ENCODE measurements at places on chromosomes 2 and 18. TPM values are rescaled to one million over a fixed set of nuclear protein-coding genes. Genes with fewer than 3 reads are reported as not detected.

GRCh38 chr2:17805166-17805565 is 11.1 kb upstream of the MSGN1 start:
- H3K4me3 ChIP-seq: no peak overlapping the region
- no peaks in the 10 kb centered on the region for H3K36me3 ChIP-seq
- H3K27me3 ChIP-seq: peaks cover 2% of the 10 kb centered on the region
- DNase-seq: no peak

DNA sequence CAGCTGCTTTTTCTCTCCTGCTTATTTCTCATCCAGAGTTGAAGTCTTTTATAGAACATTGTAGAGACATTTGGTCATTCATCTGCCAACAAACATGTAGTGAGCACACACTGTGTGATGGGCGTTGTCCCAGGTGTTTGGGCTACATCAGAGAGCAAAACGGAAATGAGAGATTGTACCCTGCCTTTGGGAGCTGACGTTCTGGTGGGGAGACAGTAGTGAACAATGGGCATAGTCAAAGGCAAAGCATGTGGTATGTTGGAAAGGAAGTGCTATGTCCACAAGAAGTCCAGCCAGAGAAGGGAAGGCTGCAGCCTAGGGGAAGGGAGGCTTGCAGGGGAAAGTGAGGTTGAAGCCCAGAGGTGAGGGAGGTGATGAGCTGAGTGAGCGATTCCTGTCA is 78.1 kb downstream of the PIEZO2 start:
- H3K27ac ChIP-seq: no peak overlapping the region
- no peak for DNase-seq
- peaks cover 12% of the 10 kb centered on the region for H3K36me3 ChIP-seq
- H3K27me3 ChIP-seq: no peaks in the 10 kb centered on the region

DNA sequence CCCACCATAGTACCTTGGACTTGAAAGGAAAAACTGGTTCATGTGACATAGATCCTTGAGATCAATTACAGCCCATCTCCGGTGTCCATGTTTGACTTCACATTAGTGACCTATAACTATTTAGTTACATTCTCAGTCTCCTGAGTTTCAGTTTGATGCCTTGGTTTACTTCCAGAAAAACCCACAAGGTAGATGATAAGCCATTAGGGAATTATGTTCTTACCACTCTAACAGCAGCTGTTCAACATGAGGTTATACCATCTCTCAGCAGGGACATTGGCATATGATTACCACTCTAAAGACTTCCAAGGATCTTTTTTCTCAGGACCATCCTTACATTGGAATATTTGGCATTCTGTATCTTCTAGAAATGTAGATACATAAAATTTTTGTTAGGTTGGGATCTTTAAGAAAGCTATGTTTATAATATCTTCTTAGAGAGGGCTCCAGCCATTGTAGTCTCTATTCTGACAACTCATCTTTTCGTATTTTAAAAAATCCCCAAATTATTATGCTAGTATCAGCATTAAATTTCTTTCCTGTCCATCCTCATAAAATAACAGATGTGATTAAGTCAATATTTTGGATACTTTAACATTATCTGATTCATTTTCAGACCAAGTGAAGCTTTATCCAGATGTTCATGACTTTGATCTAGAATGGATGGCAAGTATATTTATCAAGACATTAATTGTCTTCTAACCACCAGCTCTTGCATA is 258.9 kb downstream of the RDH14 start:
- H3K4me1 ChIP-seq: peaks cover 43% of the 10 kb centered on the region
- peak overlapping the region; percentile 21 for H3K27ac ChIP-seq
- H3K36me3 ChIP-seq: no peaks in the 10 kb centered on the region
- no peak overlapping the region for H3K4me3 ChIP-seq

- DNase-seq: no peak
- peaks cover 8% of the 10 kb centered on the region for H3K27me3 ChIP-seq
- no peak overlapping the region for H3K4me3 ChIP-seq
Measured at GRCh38 chr2:7555260-7555659, 638.0 kb downstream of the RNF144A start.

DNA sequence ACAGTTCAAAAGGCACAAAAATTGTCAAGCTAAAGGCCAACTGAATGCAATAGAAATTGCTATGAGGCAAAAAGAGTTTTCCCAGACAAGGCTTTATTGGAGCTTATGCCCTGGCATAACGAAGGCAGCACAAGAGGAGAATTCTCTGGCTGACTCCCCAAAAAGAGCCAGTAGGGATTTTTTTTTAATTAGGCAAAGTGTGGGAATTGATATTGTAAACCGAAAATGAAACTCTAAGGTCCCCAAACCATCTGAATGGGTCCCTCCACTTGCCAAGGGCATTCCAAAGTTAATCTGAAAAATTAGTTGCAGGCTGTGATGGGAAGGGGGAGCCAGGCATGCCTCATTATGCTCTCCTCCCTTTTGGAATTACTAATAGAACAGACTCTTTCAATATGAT is 118.9 kb downstream of the SPOPL start:
- H3K4me1 ChIP-seq: peaks cover 20% of the 10 kb centered on the region
- no peak overlapping the region for H3K4me3 ChIP-seq
- peaks cover 4% of the 10 kb centered on the region for H3K27me3 ChIP-seq
- H3K27ac ChIP-seq: no peak overlapping the region

DNA sequence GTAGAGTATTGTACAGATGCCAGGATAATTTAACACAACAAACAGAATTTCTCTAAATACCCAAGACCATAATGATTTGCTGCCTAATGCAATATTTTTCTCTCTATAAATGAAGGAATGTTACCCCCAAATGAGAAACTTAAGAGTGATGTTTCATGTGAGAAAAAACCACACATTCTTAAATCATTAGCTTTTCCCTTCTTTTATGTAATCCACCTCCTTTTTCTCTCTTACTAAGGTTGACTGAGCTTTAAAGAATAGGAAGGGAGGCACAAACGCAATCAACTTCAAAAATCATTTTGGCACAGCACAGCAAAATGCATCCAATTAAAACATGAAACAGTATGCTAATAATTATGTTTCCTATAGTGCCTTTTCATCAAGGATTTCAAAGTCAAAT is 698.1 kb upstream of the CDH2 start:
- H3K4me3 ChIP-seq: no peak overlapping the region
- H3K27me3 ChIP-seq: peaks cover 4% of the 10 kb centered on the region
- no peaks in the 10 kb centered on the region for H3K36me3 ChIP-seq
- H3K4me1 ChIP-seq: peaks cover 11% of the 10 kb centered on the region
- H3K27ac ChIP-seq: no peak overlapping the region

- DNase-seq: no peak
Measured at GRCh38 chr2:236714080-236714479, 144.5 kb downstream of the ACKR3 start.

DNA sequence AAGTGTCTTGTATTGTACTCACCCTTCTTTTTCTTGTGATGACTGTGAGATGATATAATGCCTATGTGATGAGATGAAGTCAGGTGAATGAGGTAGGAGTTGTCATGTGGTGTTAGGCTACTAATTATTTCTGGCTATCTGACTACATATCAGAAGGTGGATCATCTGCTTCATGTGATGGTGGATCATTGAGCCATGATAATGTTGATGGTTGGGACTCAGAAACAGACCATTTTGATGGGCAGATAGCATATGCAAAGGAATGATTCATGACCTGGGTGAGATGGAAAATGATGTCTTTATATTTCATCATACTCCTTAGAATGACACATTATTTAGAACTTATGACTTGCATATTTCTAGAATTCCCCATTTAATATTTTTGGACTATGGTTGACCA is 19.5 kb downstream of the ANKRD30B start:
- no peak overlapping the region for H3K27ac ChIP-seq
- no peak overlapping the region for H3K4me3 ChIP-seq
- no peak for DNase-seq
- no peaks in the 10 kb centered on the region for H3K27me3 ChIP-seq
- H3K36me3 ChIP-seq: no peaks in the 10 kb centered on the region

- no peak for DNase-seq
- no peaks in the 10 kb centered on the region for H3K4me1 ChIP-seq
- no peak overlapping the region for H3K27ac ChIP-seq
- H3K4me3 ChIP-seq: no peak overlapping the region
- H3K36me3 ChIP-seq: no peaks in the 10 kb centered on the region
- peaks cover 33% of the 10 kb centered on the region for H3K27me3 ChIP-seq
Measured at GRCh38 chr2:216389570-216389969, 17.3 kb upstream of the MARCHF4 start.

- no peak overlapping the region for H3K4me3 ChIP-seq
- DNase-seq: no peak
- no peaks in the 10 kb centered on the region for H3K36me3 ChIP-seq
- no peak overlapping the region for H3K27ac ChIP-seq
- peaks cover 21% of the 10 kb centered on the region for H3K4me1 ChIP-seq
Measured at GRCh38 chr2:47249157-47249900, 94.2 kb upstream of the STPG4 start.

GRCh38 chr2:96962567-96963203 is 23.7 kb downstream of the FAM178B start:
- H3K4me3 ChIP-seq: no peak overlapping the region
- no peak overlapping the region for H3K27ac ChIP-seq
- peaks cover 1% of the 10 kb centered on the region for H3K4me1 ChIP-seq
- no peaks in the 10 kb centered on the region for H3K27me3 ChIP-seq
- no peak for DNase-seq

DNA sequence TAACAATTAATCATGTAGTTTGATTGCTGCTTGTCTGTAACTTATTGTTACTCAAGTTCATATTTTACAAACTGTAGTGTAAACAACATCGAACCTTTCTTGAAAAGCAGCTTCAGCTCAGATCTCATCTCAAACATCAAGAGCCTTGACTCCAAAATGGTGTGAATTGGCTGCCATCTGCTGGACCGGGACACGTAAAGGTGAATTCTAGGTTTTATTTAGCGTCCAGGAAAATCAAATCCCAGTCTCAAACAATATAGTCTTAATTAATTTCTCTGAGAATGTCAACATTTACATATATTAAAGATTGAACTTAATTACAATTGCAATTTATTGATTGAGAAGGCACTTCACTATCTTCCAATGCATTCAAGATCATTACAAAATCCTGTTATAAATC is 453.0 kb downstream of the GALR1 start:
- peaks cover 40% of the 10 kb centered on the region for H3K27me3 ChIP-seq
- DNase-seq: no peak
- no peak overlapping the region for H3K4me3 ChIP-seq
- H3K27ac ChIP-seq: no peak overlapping the region

- no peaks in the 10 kb centered on the region for H3K36me3 ChIP-seq
- no peak for DNase-seq
- H3K4me1 ChIP-seq: no peaks in the 10 kb centered on the region
- H3K4me3 ChIP-seq: no peak overlapping the region
- no peaks in the 10 kb centered on the region for H3K27me3 ChIP-seq
- no peak overlapping the region for H3K27ac ChIP-seq
Measured at GRCh38 chr2:84778911-84779690, 101.8 kb downstream of the TRABD2A start.

DNA sequence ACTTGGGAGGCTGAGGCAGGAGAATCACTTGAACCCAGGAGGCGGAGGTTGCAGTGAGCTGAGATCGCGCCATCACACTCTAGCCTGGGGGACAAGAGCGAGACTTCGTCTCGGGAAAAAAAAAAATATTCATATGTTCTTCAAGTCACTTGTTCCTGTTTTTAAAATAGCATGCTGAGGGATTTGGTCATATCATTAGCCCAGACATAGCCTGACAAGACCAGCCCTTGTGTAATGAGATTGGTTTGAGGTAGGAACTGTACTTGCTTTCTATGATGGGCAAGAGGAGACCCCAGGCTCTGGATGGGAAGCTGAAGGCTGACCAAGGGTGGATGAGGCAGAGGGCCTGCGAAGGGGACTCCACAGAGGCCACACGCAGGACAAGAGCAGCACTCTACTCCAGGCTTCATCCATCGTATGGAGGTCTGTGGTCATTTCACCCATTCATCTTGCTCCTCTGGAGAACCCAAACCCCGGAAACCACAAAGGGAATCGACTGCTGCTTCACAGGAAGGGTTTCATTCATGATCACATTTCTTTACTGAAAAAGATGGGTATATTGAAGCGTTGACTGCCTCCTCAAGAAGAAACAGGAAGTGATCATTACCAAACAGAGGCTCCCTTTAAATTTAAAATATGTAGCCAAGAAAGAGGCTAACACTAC is 87.1 kb upstream of the ZNF397 start:
- no peak overlapping the region for H3K27ac ChIP-seq
- H3K4me1 ChIP-seq: no peaks in the 10 kb centered on the region
- DNase-seq: no peak
- peaks cover 7% of the 10 kb centered on the region for H3K36me3 ChIP-seq

DNA sequence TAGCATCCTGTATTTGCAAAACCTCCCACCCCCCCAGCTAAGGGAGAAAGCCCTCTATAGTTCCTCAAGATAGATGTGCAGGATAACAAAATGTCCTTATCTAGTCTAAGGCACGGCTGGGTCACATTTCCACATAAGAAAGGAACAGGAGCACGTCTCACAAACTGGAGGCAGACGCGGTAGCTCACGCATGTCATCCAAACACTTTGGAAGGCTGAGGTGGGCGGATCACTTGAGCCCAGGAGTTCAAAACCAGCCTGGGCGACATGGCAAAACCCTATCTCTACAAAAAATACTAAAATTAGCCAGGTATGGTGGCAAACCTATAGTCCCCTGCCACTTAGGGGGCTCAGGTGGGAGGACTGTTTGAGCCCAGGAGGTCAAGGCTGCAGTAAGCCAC is 9.3 kb downstream of the SF3B1 start:
- peaks cover 13% of the 10 kb centered on the region for H3K36me3 ChIP-seq
- H3K27me3 ChIP-seq: no peaks in the 10 kb centered on the region
- peak overlapping the region; percentile 9 for H3K27ac ChIP-seq
- H3K4me1 ChIP-seq: peaks cover 17% of the 10 kb centered on the region

DNA sequence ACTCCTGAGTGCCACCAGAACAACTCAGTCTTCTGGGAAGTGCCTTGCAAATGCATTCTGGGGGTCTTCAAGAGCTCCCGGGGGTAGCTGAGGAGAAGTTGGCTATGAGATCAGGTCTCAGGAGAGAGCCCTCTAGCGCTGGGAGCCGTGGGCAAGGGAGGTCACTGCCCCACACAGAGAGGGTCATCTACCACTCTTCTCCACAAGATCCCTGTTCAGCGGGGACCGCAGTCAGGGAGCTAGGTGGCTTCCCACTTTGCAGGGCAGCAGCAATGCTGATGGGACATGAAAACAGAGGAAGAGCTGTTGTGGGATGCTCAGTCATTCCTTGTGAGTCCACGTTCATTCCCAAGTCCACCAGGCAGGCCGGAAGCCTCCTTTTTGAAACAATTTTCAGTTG is 66.6 kb downstream of the ACKR3 start:
- no peaks in the 10 kb centered on the region for H3K27me3 ChIP-seq
- DNase-seq: peak; percentile 34
- H3K27ac ChIP-seq: no peak overlapping the region
- peaks cover 35% of the 10 kb centered on the region for H3K4me1 ChIP-seq
- H3K4me3 ChIP-seq: no peak overlapping the region
- H3K36me3 ChIP-seq: no peaks in the 10 kb centered on the region

- no peaks in the 10 kb centered on the region for H3K36me3 ChIP-seq
- no peak for DNase-seq
- H3K27ac ChIP-seq: peak overlapping the region; percentile 71
- H3K4me1 ChIP-seq: peaks cover 28% of the 10 kb centered on the region
- peaks cover 6% of the 10 kb centered on the region for H3K27me3 ChIP-seq
Measured at GRCh38 chr18:54880395-54881105, 52.3 kb downstream of the RAB27B start.

The LAMA1 gene
- total RNA-seq: 99.8 TPM

The KCNIP3 gene
- total RNA-seq: 8.3 TPM

The CTNNA2 gene
- total RNA-seq: 5.1 TPM

The SLC40A1 gene
- total RNA-seq: 156 TPM

The FAM237A gene
- not detected for total RNA-seq

The ABCB11 gene
- total RNA-seq: 0.18 TPM

The SOCS6 gene
- total RNA-seq: 29.3 TPM

The SKOR2 gene
- not detected for total RNA-seq

The CMPK2 gene
- total RNA-seq: 4.5 TPM

The ARL4C gene
- total RNA-seq: 20.7 TPM
